Nucleus accumbens (tissue), 56 donors: ENCODE measurements at places on chromosomes 6 and 20.

GRCh38 chr6:36888115-36888643 lies 2.4 kb downstream of the C6orf89 start:
- no peak for DNase-seq

DNA sequence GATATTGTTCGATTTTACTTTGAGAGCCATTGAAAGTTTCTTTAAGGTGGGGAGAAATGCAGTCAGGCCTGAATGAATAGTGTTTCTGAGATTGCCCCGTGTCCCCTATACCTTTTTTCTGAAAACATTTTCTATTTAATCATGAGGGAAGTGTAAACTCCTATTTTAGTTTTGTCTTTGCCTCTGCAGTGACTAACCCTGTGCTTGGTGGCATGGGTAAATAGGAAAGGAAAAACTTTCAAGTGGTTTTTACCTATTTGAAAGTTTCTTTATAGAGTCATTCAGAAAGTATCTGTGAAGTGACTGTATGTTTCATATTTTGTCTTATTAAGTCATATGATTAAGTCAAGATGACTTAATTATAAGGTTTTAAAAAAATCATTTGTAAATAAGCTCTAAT lies 14.5 kb downstream of the SNRNP48 start:
- no peak for DNase-seq

DNA sequence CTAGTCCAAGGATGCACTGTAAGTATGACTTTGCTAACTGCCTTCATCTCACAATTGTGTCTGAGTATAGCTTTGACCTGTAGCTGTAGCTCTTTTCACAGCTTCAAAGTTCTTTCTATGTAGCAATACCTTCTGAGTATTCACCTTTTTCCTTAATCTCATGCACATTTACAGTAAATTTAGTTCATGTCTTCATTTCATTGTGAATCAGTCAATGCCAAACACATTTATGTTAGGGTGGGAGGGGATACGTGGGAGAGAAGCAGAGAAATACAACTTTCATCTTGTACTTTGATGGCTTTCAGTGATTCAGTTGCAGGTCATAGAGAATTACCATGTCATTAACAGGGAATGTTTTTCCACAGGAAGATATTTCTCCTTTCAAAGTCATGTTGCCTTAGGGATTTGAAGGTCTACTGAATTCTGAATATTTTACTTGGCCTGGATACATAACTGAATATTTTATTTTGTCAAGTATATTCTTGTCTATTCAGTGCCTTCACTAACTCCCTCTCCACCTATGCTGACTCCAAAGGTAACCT lies 119.2 kb downstream of the TINAG start:
- no peak for DNase-seq

GRCh38 chr6:95797054-95797453 lies 218.7 kb upstream of the FUT9 start:
- DNase-seq = no peak

DNA sequence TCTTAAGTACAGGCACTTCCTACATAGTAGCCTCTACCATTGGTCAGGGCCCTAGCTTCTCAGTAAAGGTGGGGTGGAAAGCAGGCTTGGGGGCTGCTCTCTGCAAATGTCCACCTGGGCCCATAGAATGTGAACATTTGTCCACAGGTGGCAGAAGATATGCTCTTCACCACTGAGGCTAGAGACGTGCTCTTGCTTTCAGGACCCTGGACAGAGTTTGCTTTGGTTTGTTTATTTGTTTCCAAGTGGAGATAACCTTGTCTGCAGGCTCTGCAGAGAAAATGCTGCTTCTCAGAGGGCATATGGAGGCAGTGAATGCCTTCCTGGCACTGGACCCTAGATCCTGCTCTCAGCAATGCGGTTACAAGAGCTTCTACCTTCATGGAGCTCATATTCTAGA lies 129.0 kb downstream of the F13A1 start:
- no peak for DNase-seq

DNA sequence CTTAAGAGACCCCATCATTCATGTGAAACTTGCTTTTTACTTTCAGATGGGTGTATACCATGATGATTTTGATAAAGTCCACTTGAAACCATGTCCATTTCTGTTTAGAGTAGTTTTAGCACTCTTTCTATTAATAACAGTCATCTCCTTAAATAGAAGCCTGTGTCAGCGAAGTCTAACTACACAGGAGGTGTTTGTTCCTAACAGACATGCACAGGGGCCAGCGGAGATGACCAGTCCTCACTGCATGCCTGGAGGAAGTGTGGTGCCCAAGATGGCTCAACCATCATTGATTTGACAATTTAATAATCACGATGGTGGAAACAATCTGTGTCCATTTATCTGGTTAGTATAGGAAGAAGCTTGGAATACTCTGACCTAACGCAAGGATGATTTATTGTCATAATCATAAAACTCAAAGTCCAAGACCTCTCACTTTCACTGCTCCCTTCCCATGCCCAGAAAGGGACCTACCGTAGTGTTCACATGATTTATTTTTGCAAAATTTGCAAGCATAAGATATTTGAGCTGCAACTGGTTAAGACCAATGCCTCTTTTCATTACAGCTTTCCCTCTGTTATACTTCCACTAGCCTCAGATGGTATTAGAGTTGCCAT lies 31.0 kb upstream of the CLIC5 start:
- no peak for DNase-seq

- no peak for DNase-seq
Measured at GRCh38 chr20:37915434-37915787, 12.5 kb downstream of the VSTM2L start.

DNA sequence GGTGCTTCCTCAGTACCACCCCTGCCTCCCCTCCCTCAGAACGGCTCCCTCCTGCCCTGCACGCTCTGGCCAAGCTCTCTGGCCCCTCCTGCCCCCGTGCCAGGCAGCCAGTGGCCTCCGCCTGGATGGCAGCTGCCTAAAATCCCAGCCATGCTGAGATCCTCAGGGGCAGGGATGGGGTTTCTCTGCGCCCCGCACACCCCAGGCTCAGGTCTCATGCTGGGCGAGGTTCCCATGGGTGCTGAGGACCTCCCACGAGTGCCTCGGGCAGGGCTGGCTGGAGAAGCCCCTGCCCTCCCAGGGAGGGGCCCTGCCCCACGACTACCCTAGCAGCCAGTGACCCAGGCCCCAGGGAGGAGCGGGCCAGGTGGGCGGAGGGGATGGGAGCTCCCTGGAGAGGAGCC lies 2.7 kb downstream of the PTK6 start:
- no peak for DNase-seq
